ENCODE measurements at places on chromosomes 11 and 22. TPM values are rescaled to one million over a fixed set of nuclear protein-coding genes. Genes with fewer than 3 reads are reported as not detected.

Gene TAF1D
- polyA plus RNA-seq, result 204 TPM

Gene NFAM1
- not detected for polyA plus RNA-seq

Gene MS4A6E
- polyA plus RNA-seq, result not detected

Gene DEFB131B
- polyA plus RNA-seq, result not detected

Gene KCNJ11
- polyA plus RNA-seq, result 8.0 TPM

Gene GAL3ST1
- not detected for polyA plus RNA-seq

Gene AP5B1
- 1.3 TPM for polyA plus RNA-seq

Gene NAP1L4
- 199 TPM for polyA plus RNA-seq

Gene HEPN1
- not detected for polyA plus RNA-seq

Gene SCUBE2
- 9.9 TPM for polyA plus RNA-seq

Gene CALCA
- not detected for polyA plus RNA-seq

Gene C11orf86
- polyA plus RNA-seq, result not detected

Gene OR8A1
- polyA plus RNA-seq, result not detected

Gene TMEM121B
- polyA plus RNA-seq, result 15.8 TPM

Gene TRIM34
- not detected for polyA plus RNA-seq

Gene WNT11
- 1.4 TPM for polyA plus RNA-seq

Gene RIN1
- polyA plus RNA-seq, result 4.2 TPM

Gene GGT1
- 6.4 TPM for polyA plus RNA-seq

Gene LDHAL6A
- polyA plus RNA-seq, result not detected

Gene ROBO4
- polyA plus RNA-seq, result not detected

Gene H19
- not detected for polyA plus RNA-seq

Gene OR51M1
- not detected for polyA plus RNA-seq

Gene CDKN1C
- polyA plus RNA-seq, result 36.7 TPM

Gene GRAP2
- not detected for polyA plus RNA-seq

Gene MYO7A
- 0.30 TPM for polyA plus RNA-seq

Gene MAPK8IP1
- 76.0 TPM for polyA plus RNA-seq

Gene C11orf87
- 8.6 TPM for polyA plus RNA-seq

Gene CDHR5
- not detected for polyA plus RNA-seq

Gene UBASH3B
- polyA plus RNA-seq, result 4.2 TPM

Gene TBX1
- polyA plus RNA-seq, result not detected

Gene TECTA
- 2.6 TPM for polyA plus RNA-seq

Gene MMP27
- not detected for polyA plus RNA-seq

Gene OR52E8
- not detected for polyA plus RNA-seq

Gene ADORA2A
- polyA plus RNA-seq, result 2.9 TPM

Gene SLC17A6
- 4.3 TPM for polyA plus RNA-seq

Gene FOSL1
- polyA plus RNA-seq, result not detected

Gene TRIM64
- polyA plus RNA-seq, result not detected

Gene APOA5
- not detected for polyA plus RNA-seq

Gene NCR3LG1
- 3.1 TPM for polyA plus RNA-seq

Gene FOLR2
- not detected for polyA plus RNA-seq

Gene LAMTOR1
- 100 TPM for polyA plus RNA-seq

Gene MMP7
- not detected for polyA plus RNA-seq

Gene OTUB1
- 131 TPM for polyA plus RNA-seq

Gene KDM4D
- polyA plus RNA-seq, result 1.5 TPM

Gene RDX
- polyA plus RNA-seq, result 30.5 TPM

Gene ASCC2
- polyA plus RNA-seq, result 25.3 TPM

Gene SCN4B
- 0.92 TPM for polyA plus RNA-seq
